NCI-H1694 (cell line): ENCODE measurements at places on chromosomes 2 and 18.
A peak's percentile ranks its signal among the peaks of the same experiment; 100 is the strongest.

DNA sequence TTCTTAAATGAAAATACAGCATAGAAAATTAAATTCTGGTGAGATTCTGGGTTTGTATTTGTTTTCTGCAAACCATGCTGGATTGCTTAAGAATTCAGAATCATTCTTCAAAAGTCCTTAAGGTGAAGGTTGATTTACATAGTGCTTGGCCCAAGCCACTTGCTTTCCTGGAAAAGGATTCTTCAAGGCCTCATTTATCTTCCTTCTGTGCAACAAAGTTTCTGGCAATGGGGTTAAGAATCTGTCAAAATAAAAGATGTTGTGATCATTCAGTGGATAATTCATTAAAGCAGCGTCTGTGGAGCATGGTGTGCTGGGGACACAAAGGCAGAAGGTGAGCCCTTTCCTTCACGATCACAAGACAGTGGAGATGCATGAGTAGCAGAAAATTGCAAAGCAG lies 351.9 kb downstream of the GALR1 start:
- no peak for DNase-seq

GRCh38 chr2:230960026-230960425 lies 35.0 kb upstream of the GPR55 start:
- no peak for DNase-seq

DNA sequence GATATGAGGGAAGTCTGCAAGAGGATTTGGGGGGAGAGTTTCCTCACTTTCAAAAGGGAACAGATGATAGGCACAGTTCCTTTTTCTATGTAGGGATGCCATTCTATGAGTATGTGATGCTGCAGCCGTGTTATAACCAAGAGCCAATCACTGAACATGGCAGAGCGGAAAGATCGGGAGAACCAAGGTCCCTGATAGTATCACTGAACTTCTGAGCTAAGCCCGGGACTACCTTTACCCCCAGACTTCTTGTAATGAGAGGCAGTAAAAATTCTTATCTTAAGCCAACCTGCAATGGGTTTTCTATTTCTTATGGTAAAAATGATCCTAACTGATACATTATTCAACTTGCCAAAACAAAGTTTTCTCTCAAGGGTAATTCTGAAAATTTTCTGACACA lies 21.6 kb upstream of the SLC1A4 start:
- DNase-seq: no peak

- no peak for DNase-seq
These were observed 318.2 kb downstream of the RND3 start for GRCh38 chr2:150169237-150169629.

DNA sequence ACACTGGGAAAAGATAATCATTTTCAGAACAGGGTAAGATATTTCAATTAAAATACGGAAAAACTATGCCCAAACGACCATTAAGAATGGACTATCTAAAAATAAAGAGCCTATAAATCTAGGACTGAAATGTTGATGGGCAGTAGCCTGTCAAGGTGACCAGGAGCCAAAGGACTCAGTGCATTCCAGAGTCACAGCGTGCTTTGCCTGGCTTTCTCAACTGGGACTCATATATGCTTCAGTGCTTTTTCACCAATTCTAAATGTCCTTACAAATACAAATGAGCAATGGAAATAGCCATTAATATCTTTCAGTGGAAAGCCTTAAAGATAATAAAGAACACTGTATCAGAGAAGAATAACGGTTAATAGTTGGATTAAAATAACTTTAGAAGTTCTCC lies 35.4 kb downstream of the PREPL start:
- DNase-seq: no peak

DNA sequence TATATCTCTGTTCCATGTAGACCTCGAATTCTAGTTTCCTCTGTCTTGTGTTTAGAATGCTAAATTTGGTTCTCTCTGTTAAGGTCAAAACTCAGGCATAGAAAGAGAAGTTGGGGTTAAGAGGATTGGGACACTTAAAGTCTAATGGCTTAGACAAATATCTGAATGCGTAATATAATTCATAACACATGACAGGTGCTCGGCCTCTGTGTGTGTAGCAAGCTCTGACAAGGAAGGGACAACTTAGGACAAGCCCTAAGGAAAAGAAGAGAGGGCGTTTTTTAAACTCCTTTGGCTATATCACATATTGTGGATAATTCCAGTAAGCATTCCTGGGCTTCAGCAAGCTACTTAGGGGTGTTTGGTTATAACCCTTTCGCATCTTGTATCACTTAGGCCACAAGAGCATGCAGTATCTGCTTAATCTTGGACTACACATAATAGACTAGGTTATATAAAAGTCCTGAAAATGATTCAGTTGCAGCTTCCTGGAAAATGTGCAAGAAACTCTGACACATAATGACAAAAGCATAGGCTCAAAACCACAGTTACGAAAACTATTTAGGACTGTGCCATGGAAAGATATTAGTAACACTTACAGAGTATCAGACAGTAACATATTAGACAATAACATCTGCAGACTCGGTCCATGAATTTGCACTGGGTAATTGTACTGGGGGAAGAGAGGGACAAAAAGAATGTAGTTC lies 16.1 kb upstream of the CREB1 start:
- DNase-seq: no peak

DNA sequence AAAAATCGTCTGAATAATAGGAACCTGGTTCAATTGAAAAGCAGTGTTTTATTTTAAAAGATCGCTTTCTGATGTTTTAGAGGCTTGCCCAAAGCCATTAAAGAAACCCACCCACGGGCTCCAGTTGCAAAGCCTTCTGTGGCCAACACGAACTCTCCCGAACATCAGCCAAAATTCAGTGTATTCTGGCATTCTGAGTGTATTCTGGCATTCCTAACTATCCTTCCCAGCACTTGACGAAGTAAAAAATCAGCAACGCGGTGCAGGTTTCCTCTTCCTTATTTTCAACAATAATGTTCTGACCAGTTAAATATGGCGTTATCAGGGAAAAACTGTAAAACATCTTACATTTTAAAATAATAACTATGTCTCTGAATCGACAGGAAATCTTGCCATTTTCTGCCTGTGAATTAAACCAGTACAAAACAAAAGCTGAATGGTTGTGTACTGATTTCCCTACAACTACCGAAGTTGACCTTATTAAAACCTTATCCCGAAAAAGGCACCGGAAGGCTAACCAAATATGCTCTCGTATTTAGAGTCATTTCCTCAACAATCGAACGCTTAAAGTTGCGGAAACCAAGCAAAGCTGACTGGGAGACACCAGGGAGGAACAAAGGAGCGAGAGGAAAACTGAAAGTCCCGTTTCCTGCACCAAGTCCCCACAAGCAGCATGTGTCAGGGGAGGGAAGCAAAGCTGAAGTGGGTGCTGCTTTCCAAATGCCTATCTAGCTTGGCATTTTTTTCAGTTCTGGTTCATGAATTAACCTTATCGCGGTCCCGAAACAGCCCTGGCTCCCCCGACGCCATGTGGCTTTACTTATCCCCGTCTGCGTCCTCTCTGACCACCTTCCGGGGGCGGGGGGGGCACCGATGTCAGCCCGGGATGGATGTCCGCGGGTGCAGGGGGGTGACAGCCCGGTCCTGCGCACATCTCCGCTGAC lies 44.3 kb downstream of the ZNF516 start:
- DNase-seq: no peak

DNA sequence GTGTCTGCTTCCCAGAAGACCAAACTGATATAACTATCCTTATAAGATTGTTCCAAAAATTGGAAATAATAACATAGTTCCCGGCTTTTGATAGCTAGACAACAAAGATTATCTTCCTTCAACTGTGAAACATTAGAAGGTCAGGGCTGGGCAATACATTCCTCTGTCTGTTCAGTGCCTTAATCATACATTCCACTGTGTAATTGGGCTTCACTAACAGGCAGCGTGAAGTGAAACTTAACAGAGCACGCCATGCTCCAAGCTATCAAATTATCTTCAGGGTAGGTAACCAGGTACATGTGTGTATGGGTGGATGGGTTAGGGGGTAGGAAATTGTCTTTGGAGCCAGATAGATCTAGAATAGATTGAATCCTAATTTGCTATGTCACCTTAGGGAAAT lies 23.5 kb upstream of the ARL5A start:
- no peak for DNase-seq

- DNase-seq: no peak
These were observed 483.5 kb upstream of the SLC8A1 start for GRCh38 chr2:40935349-40935748.

GRCh38 chr2:1617425-1618021 lies 126.8 kb downstream of the PXDN start:
- no peak for DNase-seq

- no peak for DNase-seq
These were observed 54.5 kb downstream of the FAM171B start for GRCh38 chr2:186748354-186748753.

DNA sequence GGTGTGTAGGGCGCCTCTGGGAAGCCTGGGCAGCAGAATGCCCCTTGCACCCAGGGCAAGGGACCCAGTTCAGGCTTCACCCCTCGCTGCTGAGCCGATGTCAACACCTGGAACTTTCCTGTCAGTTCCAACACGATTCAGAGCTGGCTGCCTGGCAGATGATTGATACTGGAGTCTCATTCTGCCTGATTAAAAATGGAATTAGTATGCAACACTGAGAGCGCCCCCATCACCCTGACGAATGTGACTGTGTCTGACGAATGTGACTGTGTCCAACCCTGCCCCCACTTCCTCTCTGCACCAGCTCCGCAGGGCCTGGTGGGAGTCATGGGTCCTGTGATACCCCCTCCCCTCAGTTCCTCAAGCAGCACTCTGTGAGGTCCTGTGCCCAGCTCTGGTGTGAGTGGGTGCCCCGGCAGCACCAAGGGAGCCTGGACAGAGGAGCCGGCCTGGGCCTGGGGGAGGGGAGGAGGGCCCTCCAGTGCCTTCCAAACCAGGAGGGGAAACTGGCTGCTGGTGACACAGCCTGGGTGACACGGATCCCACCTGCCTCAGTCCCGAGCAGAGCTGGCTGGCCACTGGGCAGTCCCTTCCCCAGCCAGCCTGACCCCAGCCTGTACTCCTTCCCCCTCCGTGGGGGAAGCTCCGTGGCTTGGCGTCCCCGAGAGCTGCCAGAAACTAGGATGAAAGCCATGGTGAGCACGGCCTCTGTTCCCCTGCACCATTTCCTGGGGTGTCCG lies 41.4 kb upstream of the ALPP start:
- DNase-seq: no peak

- DNase-seq: no peak
These were observed 12.9 kb downstream of the IER3IP1 start for GRCh38 chr18:47163241-47163640.

DNA sequence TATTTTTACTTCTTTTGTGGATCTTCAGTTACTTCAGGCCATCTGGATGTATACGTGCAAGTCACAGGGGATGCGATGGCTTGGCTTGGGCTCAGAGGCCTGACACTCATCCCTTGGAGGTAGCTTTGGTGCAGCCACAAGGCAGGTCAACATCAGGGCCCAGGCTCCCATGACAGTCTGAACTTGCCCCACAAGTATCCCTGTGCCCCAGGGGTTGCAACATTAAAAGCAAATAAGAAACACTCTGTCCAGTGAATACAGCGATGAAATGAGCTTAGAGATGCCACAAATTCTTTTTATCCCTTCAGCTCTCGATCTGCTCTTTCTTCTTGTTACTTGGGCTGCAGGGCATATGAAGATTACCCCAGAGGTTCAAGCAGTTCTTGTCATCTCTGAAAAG lies 13.0 kb upstream of the CXCR1 start:
- no peak for DNase-seq

DNA sequence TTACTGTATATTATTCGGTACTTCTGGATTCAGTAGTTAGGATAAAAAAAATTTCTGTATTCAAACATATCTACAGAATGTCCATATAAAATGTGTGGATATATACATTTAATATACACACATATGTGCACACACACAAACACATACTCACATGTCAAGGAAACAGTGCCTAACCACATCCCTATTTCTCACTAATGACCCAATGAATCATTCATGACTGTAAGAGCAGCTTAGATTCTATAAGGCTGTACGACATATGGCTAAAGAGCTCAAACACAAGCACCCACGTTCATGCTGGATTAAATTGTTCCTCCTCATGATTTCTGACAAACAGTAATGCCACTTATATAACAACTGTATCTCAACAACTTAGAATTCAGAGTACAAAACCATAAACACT lies 457.3 kb downstream of the ADCYAP1 start:
- DNase-seq: no peak

GRCh38 chr2:217045700-217046475 lies 186.0 kb upstream of the TNP1 start:
- DNase-seq: no peak

GRCh38 chr18:38369772-38370690 lies 804.4 kb upstream of the CELF4 start:
- no peak for DNase-seq

- DNase-seq: no peak
These were observed 1.8 kb downstream of the RNF138 start for GRCh38 chr18:32093523-32093922.

- no peak for DNase-seq
These were observed 22.3 kb downstream of the CLASP1 start for GRCh38 chr2:121626777-121627524.

- no peak for DNase-seq
These were observed 53.0 kb upstream of the CYP20A1 start for GRCh38 chr2:203185864-203186263.

GRCh38 chr18:7236072-7236471 lies 5.2 kb downstream of the LRRC30 start:
- DNase-seq: no peak

DNA sequence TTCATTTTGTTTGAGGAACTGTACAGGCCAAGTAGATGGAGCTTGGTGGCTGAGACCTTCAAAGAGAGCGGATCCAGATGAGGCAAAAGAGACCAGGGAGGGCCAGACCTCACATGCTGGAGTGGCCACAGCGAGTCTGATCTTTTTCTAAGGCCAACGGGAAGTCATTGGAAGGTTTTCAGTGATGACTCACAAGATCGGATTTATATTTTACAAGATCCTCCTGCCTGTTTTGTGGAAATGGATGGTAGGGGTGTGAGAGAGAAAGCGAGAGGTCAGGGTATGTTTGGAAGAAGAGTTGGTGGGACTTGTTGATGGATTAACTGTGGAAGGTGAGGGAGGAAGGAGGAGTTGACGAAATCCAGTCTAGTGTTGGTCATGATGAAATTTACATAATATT lies 44.6 kb upstream of the TUBA3D start:
- DNase-seq: no peak

DNA sequence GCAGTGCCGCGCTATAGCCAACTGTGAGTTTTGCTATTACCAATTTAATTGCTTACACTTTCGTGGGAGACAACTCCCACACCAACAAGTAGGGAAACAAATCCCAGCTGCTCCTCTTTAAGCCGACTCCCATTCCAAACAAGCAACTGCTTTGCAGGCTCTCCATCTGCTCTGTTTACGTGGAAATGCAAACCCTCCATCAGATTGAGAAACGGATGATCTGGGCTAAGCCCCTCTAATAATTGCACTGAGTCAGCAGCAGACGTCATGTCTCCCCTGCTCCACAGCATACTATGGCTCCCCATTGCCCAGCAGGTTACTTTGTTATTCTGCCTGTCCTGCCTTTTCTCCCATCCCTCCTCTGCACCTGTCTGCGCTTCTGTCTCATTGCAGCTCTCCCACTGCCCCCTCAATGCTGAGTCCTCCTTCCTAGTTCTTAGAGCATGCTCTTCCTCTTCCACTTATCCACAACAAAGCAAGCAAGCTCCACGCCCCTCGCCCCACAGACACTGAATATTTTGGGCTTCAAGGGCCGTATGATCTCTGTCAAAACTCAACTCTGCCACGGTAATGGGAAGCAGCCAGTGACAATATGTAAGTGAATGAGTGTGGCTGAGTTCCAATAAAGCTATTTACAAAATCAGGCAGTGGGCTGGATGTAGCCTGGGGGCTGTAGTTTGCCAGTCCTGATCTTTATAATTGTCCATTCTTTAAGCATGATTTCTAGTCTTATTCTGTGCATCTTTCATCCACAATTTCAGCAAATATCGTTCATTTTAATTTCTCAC lies 39.5 kb upstream of the ARL4C start:
- DNase-seq: peak; percentile 89
